ENCODE measurements at places on chromosomes 7 and 10. TPM values are rescaled to one million over a fixed set of nuclear protein-coding genes. Genes with fewer than 3 reads are reported as not detected.

ZNF503 gene
- 112 TPM for total RNA-seq

SYCE1 gene
- not detected for total RNA-seq

HELLS gene
- total RNA-seq, result 24.2 TPM

GPNMB gene
- total RNA-seq, result 13.7 TPM

IGFBP3 gene
- total RNA-seq, result 34.3 TPM

CLIP2 gene
- 35.5 TPM for total RNA-seq

CPA2 gene
- total RNA-seq, result not detected

LRRC18 gene
- total RNA-seq, result not detected

SFTPD gene
- total RNA-seq, result not detected

AMZ1 gene
- total RNA-seq, result under 0.01 TPM

NPFFR1 gene
- total RNA-seq, result not detected

SMO gene
- total RNA-seq, result 32.0 TPM

HIBADH gene
- 51.5 TPM for total RNA-seq

VSTM4 gene
- total RNA-seq, result 6.6 TPM

ZNF365 gene
- total RNA-seq, result 3.4 TPM

PAX4 gene
- not detected for total RNA-seq

RASA4B gene
- 2.1 TPM for total RNA-seq

GPC2 gene
- 3.1 TPM for total RNA-seq

ZPBP gene
- not detected for total RNA-seq

OR2A5 gene
- not detected for total RNA-seq

HYAL4 gene
- not detected for total RNA-seq

OPN1SW gene
- not detected for total RNA-seq

LOXL4 gene
- 6.9 TPM for total RNA-seq

RSPH10B2 gene
- total RNA-seq, result not detected

FAM25A gene
- total RNA-seq, result not detected

EVX1 gene
- total RNA-seq, result not detected

TMEM213 gene
- not detected for total RNA-seq

NOS3 gene
- 4.5 TPM for total RNA-seq

LIPJ gene
- total RNA-seq, result not detected

PON3 gene
- total RNA-seq, result not detected

EPHB4 gene
- 48.5 TPM for total RNA-seq

ZNF425 gene
- total RNA-seq, result 1.6 TPM

SPDYE5 gene
- not detected for total RNA-seq

MYOZ1 gene
- total RNA-seq, result 0.39 TPM

ADO gene
- 26.6 TPM for total RNA-seq

SNCG gene
- total RNA-seq, result 32.0 TPM

NEUROD6 gene
- not detected for total RNA-seq

SPDYE11 gene
- total RNA-seq, result not detected

PARD3 gene
- total RNA-seq, result 34.7 TPM

PALD1 gene
- total RNA-seq, result 2.3 TPM

EGFR gene
- 50.1 TPM for total RNA-seq

LEP gene
- total RNA-seq, result not detected

IFIT1B gene
- total RNA-seq, result under 0.01 TPM

CRHR2 gene
- not detected for total RNA-seq

KCNMA1 gene
- total RNA-seq, result 7.0 TPM

PTF1A gene
- not detected for total RNA-seq

FLNC gene
- 98.9 TPM for total RNA-seq

DNAJC12 gene
- total RNA-seq, result 21.9 TPM

KAZALD1 gene
- 67.5 TPM for total RNA-seq

Data from epithelial cell of alveolus of lung (primary cell).